ENCODE measurements at places on chromosomes 7 and 10. TPM values are rescaled to one million over a fixed set of nuclear protein-coding genes. Genes with fewer than 3 reads are reported as not detected.

The FXYD4 gene
- total RNA-seq: not detected

The VGF gene
- total RNA-seq: 12.8 TPM

The GNG11 gene
- total RNA-seq: 3.9 TPM

The NFE2L3 gene
- 2.2 TPM for total RNA-seq

The CFTR gene
- not detected for total RNA-seq

The SFRP4 gene
- not detected for total RNA-seq

The CUZD1 gene
- 1.1 TPM for total RNA-seq

All from MCF 10A (cell line).